ENCODE measurements at places on chromosomes 3 and 15. TPM values are rescaled to one million over a fixed set of nuclear protein-coding genes. Genes with fewer than 3 reads are reported as not detected.

DNA sequence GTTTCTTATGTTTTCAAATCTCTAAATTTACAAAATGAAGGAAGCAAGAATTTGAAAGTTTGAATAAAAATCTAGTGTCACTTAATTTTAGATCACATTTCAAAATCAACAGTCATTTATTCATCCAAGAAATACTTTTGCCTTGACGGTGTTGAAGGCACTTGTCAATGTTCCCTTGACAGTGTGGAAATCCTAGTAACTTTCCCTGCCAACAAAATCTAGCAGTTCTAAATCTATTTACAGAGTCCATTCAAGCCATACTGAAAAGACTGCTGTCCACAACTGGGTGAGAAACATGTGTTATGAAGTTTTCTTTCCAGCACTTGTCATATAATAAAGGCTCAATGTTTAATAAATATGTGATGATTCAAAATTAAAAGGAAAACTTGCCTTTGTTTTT lies 8.6 kb upstream of the MAP2K5 start:
- DNase-seq: no peak

DNA sequence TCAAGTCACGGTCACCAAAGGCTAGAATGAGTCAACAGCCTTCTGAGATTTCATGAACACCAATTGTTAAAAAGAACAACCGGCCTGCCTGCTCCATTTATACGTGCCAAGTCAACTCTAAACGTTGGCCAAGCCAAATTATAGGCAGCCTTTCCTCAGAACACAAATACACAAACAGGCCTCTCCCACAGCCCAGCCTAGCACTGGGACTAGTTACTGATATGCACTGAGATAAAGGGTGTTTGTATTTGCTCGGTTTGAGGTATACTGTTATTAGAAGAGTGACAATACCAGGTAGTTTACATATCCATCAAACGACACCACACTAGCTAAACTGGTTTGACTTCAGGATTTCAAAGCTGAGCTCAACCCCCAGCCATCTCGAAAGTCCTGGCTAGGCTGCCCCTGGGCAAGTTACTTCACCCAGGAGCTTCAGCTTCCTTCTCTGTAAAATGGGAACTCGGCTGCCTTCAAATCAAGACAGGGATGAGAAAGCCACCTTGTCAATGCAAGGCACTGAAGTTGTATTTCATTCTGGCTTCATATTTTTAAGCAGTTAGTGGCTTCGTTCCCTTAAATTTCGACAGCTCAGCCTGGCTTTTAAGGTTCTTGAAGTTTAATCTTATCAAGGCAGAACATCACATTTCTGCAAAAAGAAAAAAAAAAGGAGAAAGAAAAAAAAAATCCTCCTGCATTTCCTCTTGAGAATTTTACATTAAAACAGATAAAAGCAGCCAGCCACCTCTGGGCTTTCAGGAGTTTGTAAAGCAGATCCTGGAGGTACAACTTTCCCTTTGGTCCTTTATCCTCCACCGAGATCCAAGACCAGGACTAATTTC lies 4.0 kb downstream of the TLE3 start:
- peak; percentile 62 for DNase-seq

DNA sequence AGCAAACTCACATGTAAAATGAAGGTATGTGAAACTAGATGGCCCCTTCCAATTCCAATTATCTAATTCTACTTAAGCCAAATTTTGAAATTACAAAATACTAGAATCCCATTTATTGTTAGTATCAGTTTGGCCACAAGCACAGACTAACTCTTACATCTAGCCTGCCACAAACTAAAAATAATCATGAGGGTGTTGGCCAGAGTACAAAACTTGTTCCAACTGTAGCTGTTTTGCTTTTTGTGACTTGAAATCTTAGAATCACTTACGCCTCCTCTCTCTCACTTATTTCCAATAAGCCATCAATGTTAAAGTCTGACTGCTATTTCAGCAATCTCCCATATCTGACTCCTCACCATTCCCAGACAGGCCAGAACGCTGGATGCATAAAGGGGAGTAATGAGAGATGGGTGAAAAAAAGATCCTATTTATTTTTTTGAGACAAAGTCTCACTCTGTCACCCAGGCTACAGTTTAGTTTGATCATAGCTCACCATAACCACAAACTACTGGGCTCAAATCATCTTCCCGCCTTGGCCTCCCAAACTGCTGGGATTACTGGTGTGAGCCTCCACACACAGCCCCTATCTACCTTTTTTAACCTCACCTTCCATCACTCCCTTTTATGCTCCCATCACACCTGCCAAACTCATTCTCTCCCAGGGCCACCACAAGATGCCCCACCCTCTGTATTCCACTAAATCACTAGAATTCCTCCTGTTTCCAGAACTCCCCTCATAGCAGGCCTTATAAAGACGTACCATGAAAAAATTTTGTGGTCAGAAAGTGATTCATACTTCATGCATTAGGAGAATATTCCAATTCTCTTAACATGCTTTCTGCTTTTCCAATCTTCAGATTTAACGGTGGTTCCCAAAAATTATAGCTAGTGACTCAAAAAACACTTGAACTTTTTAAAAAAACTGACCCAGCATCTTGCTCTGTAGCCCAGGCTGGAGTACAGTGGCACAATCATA lies 36.5 kb downstream of the ATOSA start:
- DNase-seq: no peak

GRCh38 chr3:132380920-132381319 lies 36.4 kb upstream of the DNAJC13 start:
- no peak for DNase-seq

The RASA2 gene
- 6.2 TPM for total RNA-seq

The IL5RA gene
- 0.04 TPM for total RNA-seq

The CYP1A1 gene
- total RNA-seq: 0.12 TPM

The DGKG gene
- total RNA-seq: 0.65 TPM

The PRR20G gene
- not detected for total RNA-seq

The ATP13A5 gene
- 0.16 TPM for total RNA-seq

All from pancreas (tissue), 10 donors.